T-helper 22 cell (primary cell): ENCODE measurements at places on chromosomes 6 and 20.

- no peak for DNase-seq
Observed at GRCh38 chr6:89642956-89643355, 4.4 kb upstream of the LYRM2 start.

DNA sequence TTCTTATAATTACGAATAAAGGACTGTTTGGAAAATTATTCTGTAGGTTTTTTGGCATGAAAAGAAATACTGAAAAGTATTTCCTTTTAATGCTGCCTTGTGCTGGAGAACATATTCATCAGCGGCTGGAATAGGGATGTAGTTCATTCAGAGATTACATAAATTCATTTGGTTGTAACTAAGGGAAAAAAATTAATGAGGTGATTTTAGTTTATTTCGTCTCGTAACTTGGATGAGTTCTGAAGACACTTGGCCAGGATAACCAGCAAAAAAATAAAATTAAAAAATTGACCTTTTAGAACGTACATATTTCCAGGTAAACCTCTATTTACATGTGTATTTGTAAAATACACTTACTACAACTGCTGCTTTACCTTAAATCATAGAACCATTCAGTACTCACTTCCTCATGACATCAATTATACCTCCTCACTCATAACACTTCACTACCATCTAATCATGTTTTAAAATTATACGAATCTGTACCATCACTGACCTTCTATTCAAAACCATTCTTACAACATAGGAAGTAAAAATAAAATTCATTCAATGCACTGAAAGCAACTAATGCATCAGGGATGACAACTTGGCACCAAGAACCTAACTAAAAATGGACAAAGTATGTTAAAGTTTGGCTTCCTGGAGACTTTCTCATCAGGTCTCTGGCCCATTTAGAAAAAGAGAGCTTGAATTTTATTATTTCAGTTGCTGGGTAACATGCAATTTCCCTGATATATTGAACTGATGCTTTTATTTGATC, 17.2 kb downstream of the KLHL31 start:
- DNase-seq = no peak

GRCh38 chr20:33730946-33731692, 677 bp upstream of the ZNF341 start:
- DNase-seq = no peak

DNA sequence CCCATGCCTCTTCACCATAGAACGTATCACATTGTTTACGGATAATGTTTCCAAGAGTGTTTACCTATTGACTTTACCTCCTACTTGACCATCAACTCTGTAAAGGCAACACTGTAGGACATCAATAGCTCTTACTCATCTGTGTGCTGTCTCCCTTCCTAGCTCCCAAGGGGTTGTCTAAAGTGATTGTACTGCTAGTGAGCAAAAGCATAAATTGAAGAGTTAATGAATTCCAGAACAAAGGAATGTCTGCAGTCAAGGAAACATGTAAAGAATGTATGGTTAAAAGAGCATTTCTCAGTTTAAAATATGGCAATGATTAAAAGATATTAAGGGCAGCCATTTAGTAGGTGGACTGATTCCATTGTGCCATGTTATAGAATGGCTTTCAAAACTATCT, 985.4 kb downstream of the TBC1D32 start:
- DNase-seq = no peak

DNA sequence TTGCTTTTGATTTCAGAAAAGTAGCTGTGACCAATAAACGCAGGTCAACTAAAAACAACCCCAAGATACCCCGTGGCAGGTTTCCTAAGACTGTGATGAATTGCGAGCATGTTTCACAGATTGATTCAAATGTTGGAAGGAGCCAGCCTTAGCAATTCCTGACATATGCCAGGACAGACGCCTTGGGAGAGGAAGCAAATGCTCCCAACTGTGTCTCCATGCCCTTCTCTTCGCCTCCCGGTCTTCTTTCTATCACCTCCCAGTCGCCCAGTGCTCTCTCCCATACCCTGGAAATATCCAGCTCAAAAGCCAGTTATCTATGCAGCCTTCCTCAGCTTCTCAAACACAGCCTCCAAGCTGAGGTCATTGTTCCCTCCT, 32.0 kb downstream of the KIAA0319 start:
- DNase-seq = no peak

DNA sequence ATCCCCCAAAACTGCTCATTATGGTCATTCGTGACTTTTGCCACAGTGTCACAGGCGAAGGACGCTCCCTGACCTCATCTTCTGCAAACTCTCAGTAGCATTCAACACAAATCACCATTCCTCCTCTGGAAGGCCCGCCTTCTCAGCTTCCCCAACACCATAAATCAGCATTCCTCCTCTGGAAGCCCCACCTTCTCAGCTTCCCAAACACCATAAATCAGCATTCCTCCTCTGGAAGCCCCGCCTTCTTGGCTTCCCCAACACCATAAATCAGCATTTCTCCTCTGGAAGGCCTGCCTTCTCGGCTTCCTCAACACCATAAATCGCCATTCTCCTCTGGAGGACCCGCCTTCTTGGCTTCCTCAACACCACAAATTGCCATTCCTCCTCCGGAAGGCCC, 288.0 kb upstream of the AGPAT4 start:
- DNase-seq = no peak

GRCh38 chr6:159788753-159789376, 537 bp downstream of the TCP1 start:
- peak; percentile 9 for DNase-seq

DNA sequence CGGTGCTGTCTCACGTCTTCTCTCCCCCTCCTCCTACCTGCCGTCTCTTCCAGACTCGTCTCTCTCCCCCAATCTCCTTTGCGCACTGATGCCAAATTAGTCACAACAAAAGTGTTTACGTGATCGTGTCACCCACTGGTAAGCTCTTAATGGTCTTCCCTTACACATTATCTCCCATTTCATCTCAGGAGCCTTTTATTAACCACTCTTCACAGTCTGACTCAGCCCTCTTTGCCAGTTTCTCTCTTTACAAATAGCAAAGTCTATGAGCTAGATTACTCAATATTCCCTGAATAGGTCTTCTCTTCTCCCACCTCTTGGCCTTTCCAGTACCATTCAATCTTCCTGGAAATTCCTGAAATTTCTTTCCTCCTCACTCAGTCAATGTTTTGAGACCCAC, 247.0 kb downstream of the ESR1 start:
- no peak for DNase-seq

GRCh38 chr20:13883425-13883824, 98.6 kb downstream of the NDUFAF5 start:
- DNase-seq = no peak

- DNase-seq = no peak
Observed at GRCh38 chr6:162438980-162439379, 288.6 kb downstream of the PRKN start.

- DNase-seq = no peak
Observed at GRCh38 chr6:168192901-168193815, 114.1 kb upstream of the FRMD1 start.

GRCh38 chr20:6660441-6660840, 107.0 kb upstream of the BMP2 start:
- DNase-seq = no peak

GRCh38 chr6:136209496-136209895, 40.6 kb downstream of the MTFR2 start:
- no peak for DNase-seq

DNA sequence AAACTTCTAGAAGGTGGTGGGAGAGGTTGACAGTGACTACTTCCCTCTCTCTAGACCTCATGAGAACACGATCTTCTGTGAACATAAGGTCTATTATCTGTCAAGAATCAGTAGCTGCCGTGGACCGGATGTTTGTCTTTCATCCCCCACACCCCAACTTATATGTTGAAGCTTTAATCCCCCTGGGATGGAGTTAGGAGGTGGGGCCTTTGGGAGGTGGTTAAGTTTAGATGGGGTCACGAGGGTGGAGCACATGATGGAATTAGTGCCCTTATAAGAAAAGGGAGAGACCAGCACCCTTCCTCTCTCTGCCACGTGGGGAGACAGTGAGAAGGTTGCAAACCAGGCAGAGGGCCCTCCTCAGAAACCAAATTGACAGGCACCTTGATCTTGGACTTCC, 409.1 kb downstream of the QKI start:
- no peak for DNase-seq

- DNase-seq = no peak
Observed at GRCh38 chr20:9241721-9242427, 173.0 kb downstream of the PLCB4 start.

DNA sequence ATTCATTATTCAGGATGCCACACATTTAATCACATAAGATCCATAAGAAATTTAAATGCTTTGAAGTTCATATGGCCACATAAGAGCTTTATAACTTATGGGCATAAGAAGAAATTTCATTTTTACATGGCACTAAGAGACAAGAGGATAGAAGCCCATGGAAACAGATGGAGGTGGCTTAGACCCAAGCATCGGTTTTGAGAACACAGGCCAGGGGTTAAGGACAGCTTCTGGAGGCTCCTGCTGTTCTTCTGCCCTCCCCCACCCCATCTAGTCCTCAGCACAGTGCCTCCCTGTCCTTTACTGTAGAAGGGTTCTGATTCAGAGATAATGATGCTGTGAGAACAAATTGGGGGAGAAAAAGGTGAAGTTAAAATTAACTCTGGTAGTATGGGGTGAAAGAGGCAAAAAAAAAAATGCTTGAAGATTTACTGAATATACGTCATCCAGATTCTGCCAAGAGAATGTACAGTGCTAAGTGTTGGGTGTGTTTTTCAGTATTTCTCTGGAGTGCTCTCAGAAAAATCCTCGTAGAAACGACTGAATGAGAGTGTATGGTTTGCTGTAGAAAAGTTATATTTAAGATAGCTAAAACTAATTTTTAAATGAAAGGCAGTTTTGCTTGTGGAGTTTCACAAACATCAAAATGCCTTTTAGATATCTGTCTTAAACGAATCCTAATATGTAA, 539.7 kb downstream of the QKI start:
- DNase-seq = no peak

GRCh38 chr6:118748311-118749062, 97.1 kb upstream of the CEP85L start:
- DNase-seq = no peak

DNA sequence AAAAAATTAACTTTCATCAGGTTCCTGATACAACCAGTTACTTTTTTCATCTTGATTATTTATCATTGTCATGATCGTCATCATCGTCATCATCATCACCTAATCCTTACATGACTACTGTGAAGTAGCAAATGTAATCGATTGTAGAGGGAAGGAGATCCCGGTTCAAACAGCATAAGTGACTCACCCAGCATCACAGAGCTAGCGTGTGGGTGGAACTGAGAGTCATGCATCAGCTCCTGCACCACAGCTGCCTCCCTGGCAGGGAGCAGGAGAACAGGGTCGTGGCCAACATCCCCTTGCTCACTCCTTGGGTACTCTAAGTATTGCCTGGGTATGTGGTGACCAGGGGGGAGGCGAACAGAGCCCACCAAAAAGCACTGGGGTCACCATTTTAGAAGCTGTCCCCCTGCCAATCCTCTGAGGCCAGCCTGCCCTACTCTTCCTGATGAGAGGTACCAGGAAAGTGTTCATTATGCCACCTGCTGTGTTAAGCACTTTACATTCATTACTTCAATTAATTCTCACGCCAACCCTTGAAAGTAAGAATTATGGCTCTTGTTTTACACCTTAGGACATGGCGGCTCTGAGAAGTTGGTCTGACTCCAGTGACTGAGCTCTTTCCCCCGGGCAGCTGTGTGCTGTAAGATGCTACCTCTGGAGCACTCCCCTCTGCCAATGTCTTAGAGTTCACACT, 425.2 kb downstream of the CD83 start:
- no peak for DNase-seq
